Activated T-helper 1 cell treated with Interleukin-2 at 50 U/mL for 16 hours (primary cell): ENCODE measurements at places on chromosomes 7 and 10.

GRCh38 chr10:9331583-9332008 is 1277.1 kb downstream of the GATA3 start:
- DNase-seq = no peak

DNA sequence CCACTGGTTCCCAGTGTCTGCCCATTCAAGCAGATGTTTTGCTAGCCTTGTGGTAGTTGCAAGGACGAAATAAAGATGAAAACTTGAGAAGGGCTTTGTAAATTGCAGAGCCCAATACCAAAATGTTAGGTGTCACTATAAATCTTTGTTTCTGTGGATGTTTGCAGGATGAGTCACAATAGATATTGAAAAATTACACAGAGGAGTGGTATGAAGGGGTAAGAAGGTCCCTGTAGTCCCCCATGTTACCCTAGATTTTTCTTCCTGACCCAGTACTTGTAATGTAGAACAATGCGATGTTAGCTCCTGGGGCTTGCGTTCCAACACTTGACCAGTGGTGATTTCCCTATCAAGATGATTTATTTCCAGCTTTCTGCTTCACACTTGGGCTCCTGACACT is 102.6 kb upstream of the LYZL1 start:
- DNase-seq = no peak

GRCh38 chr7:125423458-125424155 is 494.0 kb upstream of the POT1 start:
- DNase-seq = no peak

GRCh38 chr7:140314573-140315480 is 83.5 kb downstream of the SLC37A3 start:
- DNase-seq = no peak

GRCh38 chr10:29785701-29786100 is 150.9 kb upstream of the SVIL start:
- no peak for DNase-seq

- no peak for DNase-seq
These were observed 209.2 kb downstream of the AGMO start for GRCh38 chr7:15352421-15353206.

GRCh38 chr7:128030654-128031611 is at the start of gene LRRC4:
LRRC4 (minus strand) TSS chr7:128031437; CDS start chr7:128030640, 797 bp downstream.
- no peak for DNase-seq

GRCh38 chr10:99346247-99346646 is 17.1 kb downstream of the CNNM1 start:
- no peak for DNase-seq

- DNase-seq = no peak
These were observed 6.5 kb downstream of the FAM53B start for GRCh38 chr10:124737708-124738107.

- no peak for DNase-seq
These were observed 162.9 kb downstream of the EGFR start for GRCh38 chr7:55181762-55182161.

DNA sequence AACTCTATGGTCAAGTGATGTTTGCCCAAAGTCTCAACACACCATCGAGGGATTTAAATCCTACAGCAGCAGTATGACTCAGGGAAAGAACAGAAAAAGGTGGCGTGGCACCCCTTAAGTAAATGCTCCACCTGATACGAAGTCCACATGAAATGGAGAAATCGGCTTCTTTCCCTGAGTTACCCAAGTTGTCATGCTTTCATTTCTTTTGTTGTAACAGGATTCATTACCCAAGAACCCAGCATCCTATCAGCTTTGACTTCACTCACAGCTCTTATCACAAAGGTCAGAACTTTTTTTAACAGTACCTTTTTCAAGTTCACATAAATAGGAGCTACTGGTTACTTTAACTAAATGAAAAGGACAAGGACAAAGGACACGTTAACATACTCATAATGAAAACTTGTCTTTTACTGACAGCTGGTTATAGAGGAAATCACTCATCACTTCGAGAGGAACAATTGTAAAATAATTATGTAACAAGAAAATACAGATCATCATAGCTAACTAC is 219.8 kb upstream of the FRMD4A start:
- DNase-seq = no peak

GRCh38 chr10:90775351-90776028 is 82.3 kb downstream of the HTR7 start:
- no peak for DNase-seq

DNA sequence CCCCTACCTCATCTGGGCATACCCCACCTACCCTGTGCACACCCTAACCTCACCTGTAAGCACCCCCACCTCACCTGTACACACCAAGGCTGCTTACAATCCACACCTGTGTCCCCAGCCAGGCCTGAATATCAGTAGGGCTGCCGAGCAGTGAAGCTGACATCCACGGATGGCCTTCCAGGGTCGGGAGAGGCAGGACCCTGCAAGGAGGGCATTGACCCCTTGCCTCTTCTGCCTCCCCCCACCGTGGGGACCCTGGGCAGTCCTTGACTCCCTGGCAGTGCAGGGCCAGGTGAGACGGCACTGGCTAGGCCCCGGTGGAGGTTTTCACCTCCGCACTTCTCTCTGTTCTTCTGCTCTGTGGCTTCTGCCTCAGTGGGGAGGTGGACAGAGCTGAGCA is 37.6 kb upstream of the ELFN1 start:
- no peak for DNase-seq
